ENCODE measurements at places on chromosomes 1 and 21.

- H3K27me3 ChIP-seq = no peaks in the 10 kb centered on the region
- H3K36me3 ChIP-seq = peaks cover 2% of the 10 kb centered on the region
- H3K4me3 ChIP-seq = no peak overlapping the region
- no peak for DNase-seq
- H3K4me1 ChIP-seq = peaks cover 22% of the 10 kb centered on the region
Measured at GRCh38 chr1:203686091-203686632, 59.5 kb downstream of the ATP2B4 start.

DNA sequence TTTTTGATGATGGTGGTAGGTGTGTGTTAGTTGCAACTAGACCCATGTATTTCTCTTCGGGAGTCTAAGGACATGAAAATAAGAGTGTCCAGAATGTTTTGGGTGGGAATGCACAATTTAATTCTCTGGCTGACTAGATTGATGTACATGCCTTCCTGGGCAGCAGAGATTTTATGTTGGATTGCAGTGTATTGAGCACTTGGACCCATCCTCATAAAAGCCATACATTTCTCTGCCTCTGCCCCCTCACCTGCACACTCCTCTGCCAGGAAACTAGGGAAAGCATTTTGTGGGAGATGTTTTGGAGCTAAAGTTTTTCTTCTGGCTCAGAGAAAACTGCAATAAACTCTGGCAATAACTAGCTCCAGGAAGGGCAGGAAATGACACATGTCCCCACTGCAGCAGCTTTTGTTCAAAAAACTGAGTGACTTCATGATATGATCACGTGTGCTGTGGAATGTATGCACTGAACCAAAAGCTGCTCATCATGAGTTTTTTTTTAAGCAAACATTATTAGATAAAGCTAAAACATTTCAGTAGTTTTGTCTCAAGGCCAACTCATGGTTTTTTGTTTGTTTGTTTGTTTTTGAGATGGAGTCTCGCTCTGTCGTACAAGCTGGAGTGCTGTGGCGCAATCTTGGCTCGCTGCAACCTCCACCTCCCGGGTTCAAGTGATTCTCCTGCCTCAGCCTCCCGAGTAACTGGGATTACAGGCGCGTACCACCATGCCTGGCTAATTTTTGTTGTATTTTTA is 17.6 kb downstream of the RIT1 start:
- H3K27me3 ChIP-seq = no peaks in the 10 kb centered on the region
- no peak overlapping the region for H3K4me3 ChIP-seq
- no peak overlapping the region for H3K27ac ChIP-seq
- DNase-seq = no peak
- H3K36me3 ChIP-seq = peaks cover 9% of the 10 kb centered on the region

GRCh38 chr1:112144733-112145426 is 155.4 kb upstream of the KCND3 start:
- no peak overlapping the region for H3K4me3 ChIP-seq
- peaks cover 15% of the 10 kb centered on the region for H3K27me3 ChIP-seq
- H3K4me1 ChIP-seq = no peaks in the 10 kb centered on the region
- no peak for DNase-seq

GRCh38 chr1:248404024-248404423 is 1.2 kb downstream of the OR2T1 start:
- peaks cover 7% of the 10 kb centered on the region for H3K4me1 ChIP-seq
- H3K36me3 ChIP-seq = no peaks in the 10 kb centered on the region
- no peaks in the 10 kb centered on the region for H3K27me3 ChIP-seq
- DNase-seq = no peak

DNA sequence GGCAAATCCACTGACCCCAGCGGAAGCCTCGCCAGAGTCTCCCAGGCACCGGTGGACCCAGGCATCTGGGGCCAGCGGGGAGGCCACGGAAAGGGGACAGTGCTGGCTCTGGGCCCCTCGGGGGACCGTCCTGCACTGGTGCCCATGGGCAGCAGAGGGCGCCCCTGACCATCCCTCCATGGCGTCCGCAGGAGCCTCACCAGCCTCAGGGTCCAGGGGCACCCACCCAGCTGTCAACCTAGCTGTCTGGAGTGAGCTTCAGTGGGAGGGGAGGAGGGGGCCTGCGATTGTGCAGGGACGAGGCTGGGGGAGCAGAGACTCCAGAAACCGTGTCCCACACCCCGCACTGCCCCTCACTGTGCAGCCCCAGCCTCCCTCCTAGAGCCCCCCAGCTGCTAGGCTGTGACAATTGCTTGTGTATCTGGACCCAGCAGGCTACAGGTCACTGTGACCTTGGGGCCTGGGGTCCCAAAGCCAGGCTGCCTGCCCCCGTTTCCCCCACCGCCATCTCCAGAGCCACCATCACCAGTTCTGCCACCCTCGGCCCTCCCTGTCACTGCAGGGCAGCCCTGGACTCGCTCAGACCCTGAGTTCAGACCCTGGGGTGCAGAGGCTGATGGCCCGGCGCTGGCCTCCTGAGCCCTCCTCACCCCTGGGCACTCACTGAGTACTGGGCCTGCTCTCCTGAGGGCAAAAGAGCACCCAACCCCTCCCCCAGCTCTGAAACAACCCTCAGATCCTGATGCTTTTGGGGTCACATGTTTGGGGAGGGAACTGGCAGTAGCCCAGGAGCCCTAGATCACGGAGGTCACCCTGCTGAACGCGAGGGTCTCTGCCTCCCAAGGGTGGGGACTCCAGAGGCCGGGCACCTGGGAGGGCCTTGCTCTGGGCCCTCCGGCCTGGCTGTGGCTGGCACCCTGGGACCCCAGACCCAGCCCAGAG is 10.6 kb upstream of the COL6A1 start:
- peaks cover 11% of the 10 kb centered on the region for H3K27me3 ChIP-seq
- H3K36me3 ChIP-seq = no peaks in the 10 kb centered on the region
- peak; percentile 75 for DNase-seq
- peaks cover 22% of the 10 kb centered on the region for H3K4me1 ChIP-seq
- H3K4me3 ChIP-seq = no peak overlapping the region

- peaks cover 49% of the 10 kb centered on the region for H3K27me3 ChIP-seq
- DNase-seq = no peak
- peak overlapping the region; percentile 75 for H3K4me3 ChIP-seq
- peaks cover 19% of the 10 kb centered on the region for H3K4me1 ChIP-seq
- no peaks in the 10 kb centered on the region for H3K36me3 ChIP-seq
- peak overlapping the region; percentile 46 for H3K27ac ChIP-seq
Measured at GRCh38 chr1:30907481-30908315, 860 bp downstream of the SDC3 start.

- no peaks in the 10 kb centered on the region for H3K4me1 ChIP-seq
- no peaks in the 10 kb centered on the region for H3K27me3 ChIP-seq
- no peak overlapping the region for H3K4me3 ChIP-seq
- H3K36me3 ChIP-seq = no peaks in the 10 kb centered on the region
Measured at GRCh38 chr1:191343816-191344215, 814.4 kb upstream of the RGS18 start.

GRCh38 chr1:102435483-102435882 is 438.8 kb upstream of the OLFM3 start:
- H3K4me1 ChIP-seq = no peaks in the 10 kb centered on the region
- H3K36me3 ChIP-seq = no peaks in the 10 kb centered on the region
- DNase-seq = no peak
- no peak overlapping the region for H3K27ac ChIP-seq

Measured in activated naive CD8-positive, alpha-beta T cell treated with anti-CD3 and anti-CD28 coated beads, Interleukin-2, amount 50 U/mL, for 24 hours (primary cell).